ENCODE measurements at places on chromosomes 6 and 20.

- no peak for DNase-seq
Observed at GRCh38 chr6:106874481-106874880, 100.0 kb downstream of the CD24 start.

- DNase-seq: no peak
Observed at GRCh38 chr6:83600459-83600858, 88.1 kb downstream of the PRSS35 start.

GRCh38 chr6:133097208-133097607 lies 143.9 kb upstream of the EYA4 start:
- no peak for DNase-seq

DNA sequence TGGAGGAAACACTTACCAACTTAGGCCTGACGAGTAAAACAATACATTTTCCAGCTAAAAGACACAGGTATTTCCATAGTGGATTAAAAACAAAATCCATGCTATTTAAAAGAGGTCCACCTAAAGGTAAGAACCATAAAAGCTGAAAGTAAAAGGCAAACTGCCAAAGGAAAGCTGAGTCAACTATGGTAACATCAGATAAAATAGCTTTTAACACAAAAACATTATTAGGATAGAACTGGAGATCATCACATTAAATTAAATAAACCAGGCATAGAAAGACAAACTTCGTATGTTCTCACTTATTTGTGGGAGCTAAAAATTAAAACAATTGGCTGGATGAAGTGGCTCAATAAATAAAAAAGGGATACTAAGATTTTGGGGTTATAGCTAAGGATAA lies 166.8 kb upstream of the SLC22A16 start:
- no peak for DNase-seq

DNA sequence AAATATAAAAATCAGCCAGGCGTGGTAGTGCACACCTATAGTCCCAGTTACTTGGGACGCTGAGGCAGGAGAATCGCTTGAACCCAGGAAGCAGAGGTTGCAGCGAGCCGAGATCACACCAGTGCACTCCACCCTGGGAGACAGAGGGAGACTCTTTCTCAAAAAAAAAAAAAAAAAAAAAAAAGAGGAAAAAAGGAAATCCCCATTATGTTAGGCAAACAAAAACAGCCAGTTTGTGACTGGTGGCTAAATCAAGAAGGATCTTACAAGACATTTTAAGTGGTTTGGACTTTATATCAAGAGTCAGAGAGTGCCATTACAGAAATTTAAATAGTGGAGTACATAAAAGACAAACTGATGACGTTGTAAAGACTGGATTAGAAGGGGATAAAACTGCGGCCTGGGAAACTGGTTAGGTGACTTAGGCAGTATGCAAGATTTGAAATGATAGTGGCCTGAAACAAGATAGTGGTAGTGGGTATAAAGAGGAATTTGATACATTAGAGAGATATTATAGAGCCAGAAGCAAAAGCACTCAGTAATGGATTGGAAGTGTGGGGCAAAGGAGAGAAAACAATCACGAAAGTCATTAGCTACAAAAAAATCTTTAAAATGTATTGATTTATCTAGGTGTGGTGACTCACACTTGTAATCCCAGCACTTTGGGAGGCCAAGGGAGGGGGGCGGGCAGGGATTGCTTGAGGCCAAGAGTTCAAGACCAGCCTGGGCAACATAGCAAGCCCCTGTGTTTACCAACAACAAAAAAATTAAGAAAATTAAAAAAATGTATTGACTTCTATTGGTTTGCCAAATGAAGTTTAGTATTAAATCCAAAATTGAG lies 1.7 kb upstream of the MYO6 start:
- no peak for DNase-seq

DNA sequence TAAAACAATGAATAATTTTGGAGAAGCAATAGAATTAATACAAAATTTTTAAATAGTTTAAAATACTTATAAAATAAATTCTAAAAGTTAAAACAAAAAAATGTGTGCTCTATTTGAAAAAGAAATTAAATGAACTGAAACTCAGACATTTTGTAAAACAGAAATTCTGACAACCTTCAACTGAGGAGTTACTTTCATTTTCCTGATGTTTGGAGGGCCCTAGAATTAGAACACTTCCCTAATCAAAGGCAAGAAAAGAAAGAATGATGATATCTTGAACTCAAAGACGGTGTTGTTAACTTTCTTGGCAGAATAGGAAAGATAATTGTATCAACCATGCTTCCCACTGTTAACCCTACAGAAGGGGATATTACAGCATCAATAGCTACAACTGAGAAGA lies 27.9 kb downstream of the SNX14 start:
- no peak for DNase-seq

- no peak for DNase-seq
Observed at GRCh38 chr6:96898241-96898851, 655 bp upstream of the NDUFAF4 start.

DNA sequence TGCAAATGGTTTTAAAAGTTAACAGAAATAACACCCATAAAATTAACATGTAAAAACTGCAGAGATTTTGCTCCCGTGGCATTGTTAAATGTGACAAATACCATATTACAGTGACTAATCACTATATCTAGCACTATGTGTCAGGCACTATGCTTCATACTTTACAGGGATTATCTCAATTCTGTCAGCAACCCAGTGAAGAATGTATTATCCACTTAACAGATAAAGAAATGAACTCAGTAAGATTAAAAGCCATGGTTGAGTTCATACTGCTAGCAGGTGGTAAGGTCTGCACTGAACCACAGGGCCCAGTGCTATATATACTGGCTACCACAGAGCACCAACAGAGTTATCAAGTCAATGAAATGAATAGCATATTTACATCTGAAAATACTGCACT lies 65.4 kb downstream of the RWDD2A start:
- no peak for DNase-seq

GRCh38 chr6:138520463-138520862 lies 21.2 kb upstream of the NHSL1 start:
- DNase-seq: no peak

- no peak for DNase-seq
Observed at GRCh38 chr20:37356961-37357371, 11.0 kb downstream of the SRC start.

- DNase-seq: no peak
Observed at GRCh38 chr20:17904027-17904426, 64.6 kb downstream of the SNX5 start.

DNA sequence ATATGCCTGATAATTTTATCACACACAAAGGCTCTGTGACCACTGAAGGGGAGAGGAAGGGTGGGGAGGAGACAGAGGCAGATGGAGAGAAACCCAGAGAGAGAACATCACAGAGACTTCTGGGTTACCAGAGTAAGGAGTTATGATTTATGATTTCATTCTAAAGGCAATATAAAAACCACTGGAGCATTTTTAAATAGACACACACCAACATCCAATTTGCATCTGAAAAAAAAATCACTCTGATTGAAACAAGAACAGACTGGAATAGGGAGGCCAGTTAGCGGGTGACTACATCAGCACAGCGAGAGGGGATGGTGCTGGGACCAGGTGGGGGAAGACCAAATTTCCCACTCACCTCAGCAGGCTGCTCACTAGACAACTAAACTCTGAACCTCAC lies 104.8 kb downstream of the AGPAT4 start:
- no peak for DNase-seq

GRCh38 chr6:92181347-92181746 lies 1238.0 kb downstream of the EPHA7 start:
- DNase-seq: no peak

DNA sequence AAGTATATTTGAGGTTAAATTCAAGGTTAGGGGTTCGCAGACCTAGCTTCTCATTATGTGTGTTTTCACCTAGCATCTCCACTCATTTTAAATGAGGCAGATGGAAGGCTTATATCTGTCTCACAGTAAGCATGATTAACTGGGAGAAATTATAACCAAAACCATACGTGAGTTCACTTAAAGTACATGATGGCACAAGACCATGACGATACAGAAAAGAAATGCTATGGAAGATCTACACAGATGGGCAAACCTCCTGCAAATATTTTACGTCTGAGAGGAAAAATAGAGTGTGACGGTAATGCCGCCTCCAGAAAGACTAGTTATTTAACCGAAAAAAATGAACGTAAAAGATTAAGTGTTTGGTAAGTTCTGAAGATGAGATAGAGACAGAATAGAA lies 337.8 kb downstream of the FARS2 start:
- DNase-seq: no peak

GRCh38 chr6:162409741-162410691 lies 317.6 kb downstream of the PRKN start:
- no peak for DNase-seq

- DNase-seq: no peak
Observed at GRCh38 chr6:33189625-33190448, 2.4 kb downstream of the COL11A2 start.

GRCh38 chr20:44644667-44645131 lies 6.8 kb downstream of the ADA start:
- no peak for DNase-seq

DNA sequence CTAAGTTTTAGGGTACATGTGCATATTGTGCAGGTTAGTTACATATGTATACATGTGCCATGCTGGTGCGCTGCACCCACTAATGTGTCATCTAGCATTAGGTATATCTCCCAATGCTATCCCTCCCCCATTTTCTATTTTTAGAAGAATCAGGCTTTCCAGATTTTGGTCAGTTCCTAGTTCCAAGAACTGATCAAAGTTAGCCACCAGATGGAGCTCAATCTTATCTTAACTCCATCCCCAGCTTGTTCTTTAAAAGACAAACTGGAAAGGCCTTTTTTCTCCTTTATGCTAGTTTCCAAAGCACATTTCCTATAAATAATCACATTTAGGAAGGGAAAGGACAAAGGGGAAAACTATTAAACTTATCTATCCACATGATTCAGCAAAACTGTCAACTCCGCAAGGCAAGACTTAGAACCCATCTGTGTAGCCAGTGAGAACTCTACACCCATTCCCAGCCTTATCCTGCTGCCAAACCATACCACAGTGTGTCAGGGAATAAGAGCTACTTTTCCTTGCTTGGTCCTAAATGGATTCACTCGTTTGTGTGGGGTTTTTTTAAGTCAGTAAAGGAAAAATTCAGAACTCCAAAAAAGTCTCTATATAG lies 22.8 kb upstream of the KHDC1 start:
- peak; percentile 46 for DNase-seq

DNA sequence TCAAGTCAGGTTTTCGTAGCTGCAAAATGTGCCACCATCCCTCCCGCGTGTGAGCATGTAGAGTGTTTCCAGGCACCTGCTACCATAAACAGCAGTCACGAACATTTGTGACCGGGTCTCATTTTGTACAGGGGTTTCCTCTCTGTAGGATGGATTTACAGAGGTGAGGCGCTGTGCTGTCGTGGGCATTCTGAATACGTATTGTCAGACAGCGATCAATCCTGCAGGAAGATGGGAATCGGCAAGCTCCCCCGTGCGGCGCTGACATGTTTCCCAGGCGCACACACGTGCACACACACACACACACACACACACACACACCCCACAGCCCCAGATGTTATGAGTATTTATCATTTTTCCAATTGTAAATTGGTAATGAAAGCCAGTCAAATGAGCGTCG lies 15.8 kb downstream of the ANKRD60 start:
- no peak for DNase-seq

DNA sequence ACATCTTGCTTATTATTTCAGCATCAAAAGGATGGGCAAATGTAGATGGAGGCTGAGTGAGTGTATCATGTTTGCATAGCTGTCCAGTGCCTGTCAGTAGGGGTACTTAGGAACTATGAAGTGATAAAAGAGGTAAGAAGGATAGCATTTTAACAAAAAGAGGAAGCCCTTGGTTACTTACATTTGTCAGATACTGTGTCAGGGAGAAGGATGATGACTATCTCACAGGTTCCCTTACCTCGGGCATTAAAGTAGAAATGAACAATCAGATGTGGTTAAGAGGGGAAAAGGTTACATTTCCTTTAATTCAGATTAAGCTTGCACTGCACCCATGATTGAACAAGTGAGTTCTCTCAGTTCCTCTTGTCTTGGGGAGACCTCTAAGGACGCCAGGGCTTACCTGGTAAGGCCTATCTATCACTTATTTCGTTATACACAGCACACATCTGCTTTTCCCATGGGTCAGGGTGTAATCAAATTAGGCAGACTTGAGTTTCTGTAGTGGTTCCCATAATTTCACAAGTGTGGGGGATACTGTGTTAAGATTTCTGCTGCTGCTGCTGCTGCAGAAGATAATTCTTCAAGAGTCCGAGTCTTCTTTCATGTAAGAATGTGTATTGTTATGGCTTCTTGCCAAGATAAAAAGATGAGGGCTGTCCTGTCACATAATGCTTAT lies 4.5 kb downstream of the FOXO3 start:
- no peak for DNase-seq

DNA sequence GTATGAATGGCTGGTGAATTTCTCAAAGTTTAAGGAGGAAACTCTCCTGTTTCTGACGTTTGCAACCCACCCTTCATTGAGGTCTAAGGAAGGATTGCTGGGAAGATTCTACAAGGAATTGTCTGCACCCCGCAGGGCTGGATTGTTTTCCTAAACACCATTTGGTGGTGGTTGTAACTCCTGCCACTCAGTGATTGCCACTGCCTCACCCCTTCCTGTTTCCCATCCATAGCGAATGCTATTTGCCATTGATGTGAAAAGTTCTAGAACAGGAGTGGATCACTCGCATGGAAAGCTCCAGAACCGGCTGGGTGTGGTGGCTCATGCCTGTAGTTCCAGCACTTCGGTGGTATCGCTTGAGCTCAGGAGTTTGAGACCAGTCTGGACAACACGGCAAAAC lies 8.7 kb upstream of the DSP start:
- DNase-seq: no peak

DNA sequence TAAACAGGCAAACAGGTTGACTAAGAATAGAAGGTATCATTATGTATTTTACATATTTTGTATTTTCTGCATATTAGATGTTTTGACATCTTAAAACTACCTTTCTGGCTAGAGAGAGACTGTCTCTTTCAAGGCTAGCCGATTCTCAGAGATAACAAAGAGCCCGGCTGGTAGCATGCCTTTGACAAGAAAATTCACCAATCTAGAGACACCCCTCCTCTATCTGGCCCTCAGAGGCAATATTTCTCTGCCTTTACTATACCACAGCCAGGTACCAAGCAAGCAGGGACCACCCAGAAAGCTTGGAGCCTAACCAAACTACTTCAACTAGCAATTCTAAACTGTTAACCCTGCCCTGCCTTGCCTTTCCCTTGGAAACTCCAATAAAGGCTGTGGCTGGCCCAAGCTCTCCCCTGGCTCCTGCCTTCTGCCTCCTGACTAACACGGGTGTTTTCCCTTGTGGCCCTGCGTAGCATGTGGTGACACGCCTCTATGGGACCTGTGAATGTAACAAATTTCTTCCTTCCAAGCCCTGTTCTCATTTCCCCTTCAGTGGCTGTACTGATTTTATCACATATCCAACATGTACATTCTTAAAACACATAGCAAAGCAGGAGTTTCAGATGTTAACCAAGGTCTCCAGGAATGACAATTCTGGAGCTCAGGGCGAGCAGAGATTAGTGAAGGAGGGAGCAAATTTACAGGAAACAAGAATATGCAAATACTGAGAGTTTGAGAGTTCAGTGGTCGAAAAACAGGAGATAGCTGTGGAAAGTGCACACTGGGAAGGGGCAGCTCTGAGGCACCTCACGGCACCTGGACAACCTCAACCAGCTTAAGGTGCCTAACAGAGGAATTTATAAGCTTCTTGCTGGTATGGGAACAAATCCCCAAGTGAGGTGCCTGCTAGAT lies 120.8 kb downstream of the BACH2 start:
- no peak for DNase-seq

GRCh38 chr20:7981374-7981773 lies 38.2 kb downstream of the TMX4 start:
- DNase-seq: no peak

GRCh38 chr20:45782890-45783289 lies 8.8 kb downstream of the WFDC3 start:
- no peak for DNase-seq

GRCh38 chr6:108742041-108742440 lies 106.2 kb upstream of the ARMC2 start:
- DNase-seq: no peak
